CD4-positive, alpha-beta memory T cell (primary cell): ENCODE measurements at places on chromosomes 1 and 21.
A peak's percentile ranks its signal among the peaks of the same experiment; 100 is the strongest.

GRCh38 chr1:21721295-21721985 is 52.3 kb upstream of the RAP1GAP start:
- DNase-seq, result no peak

DNA sequence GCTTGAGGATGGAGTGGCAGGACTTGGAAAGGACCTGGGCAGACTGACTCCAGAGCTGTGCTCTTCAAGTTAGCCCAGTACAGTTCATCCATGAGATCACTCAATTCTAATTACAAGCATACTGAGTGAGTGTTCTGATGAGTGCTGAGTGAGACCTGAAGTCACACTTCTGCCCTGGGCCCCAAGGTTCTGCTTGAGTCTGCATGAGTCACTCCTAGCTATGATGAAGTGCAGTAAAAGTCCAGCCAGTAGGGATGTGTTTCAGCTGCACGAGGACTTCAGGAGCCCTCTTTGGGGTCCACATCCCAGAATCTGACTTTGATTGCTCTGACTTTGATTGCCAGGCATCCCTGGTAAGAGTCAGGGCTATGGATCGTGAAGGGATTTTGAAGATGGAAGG is 35.8 kb downstream of the PLEKHA6 start:
- DNase-seq, result no peak

- no peak for DNase-seq
Measured at GRCh38 chr1:44834328-44834727, 8.7 kb downstream of the PTCH2 start.

- no peak for DNase-seq
Measured at GRCh38 chr1:101073836-101074235, 48.3 kb upstream of the DPH5 start.

GRCh38 chr1:45008516-45008915 is 2.6 kb downstream of the HECTD3 start:
- no peak for DNase-seq

DNA sequence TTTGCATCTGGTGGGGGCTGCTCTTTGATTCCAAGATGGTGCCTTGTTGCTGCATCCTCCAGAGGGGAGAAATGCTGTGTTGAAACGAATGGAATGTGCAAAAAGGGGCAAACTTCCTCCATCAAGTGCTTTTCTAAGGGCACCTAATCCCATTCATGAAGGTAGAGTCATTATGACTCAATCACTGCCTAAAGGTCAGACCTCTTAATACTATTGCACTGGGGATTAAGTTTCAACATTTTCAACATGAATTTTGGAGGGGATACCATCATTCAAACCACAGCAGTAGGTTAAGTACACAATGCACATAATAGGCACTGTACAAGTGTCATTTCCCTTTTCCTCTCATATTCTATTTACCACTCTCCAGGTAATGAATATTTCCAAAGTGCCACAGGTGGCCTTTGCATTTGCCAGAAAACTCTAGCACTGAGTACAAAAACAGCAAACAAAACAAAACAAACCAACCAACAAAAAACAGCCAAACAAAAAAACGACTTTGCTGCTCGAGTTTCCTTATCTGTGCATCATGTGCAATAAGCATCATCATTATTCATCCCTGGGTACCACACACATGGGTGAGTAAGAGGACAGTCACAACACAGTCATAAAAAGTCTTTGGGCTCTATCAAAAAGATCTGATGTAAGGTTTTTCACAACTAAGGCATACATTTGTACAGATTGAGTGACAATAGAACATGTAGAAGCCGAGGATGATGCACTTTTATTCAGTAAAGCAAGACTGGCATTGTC is 42.5 kb downstream of the IFI44 start:
- DNase-seq, result no peak

DNA sequence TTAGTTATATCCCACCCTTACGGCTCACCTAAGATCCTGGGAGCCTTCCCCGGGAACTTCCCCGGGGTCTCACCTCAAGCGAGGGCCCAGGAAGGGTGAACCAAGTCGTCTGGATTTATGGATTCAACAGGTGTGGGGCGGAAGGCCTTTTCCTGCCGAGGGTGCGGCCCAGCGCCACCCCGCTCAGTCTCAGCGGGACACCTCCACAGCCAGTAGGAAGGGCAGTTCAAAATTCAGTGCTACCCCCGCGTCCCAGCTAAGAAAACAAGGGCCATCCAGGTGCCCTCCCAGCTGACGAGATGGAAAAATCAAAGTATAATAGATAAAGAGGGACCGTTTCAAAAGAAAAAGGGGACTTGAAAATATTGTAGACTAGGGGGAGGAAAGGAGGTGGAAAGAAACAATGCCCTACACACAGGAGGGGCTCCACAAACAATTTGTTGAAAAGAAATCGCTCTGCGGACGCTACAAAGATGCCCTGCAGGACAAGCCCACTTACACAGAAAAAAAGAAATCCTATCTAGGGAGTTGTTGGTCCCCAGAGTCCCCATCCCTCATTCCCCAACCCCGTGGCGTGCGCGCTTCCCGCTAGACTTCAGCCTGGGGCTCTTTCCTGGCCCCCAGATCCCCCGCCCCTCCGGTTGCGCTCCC is 1.3 kb downstream of the SLC2A1 start:
- peak; percentile 25 for DNase-seq

- no peak for DNase-seq
Measured at GRCh38 chr1:79982211-79982610, 975.7 kb upstream of the ADGRL4 start.

GRCh38 chr21:36211660-36212512 is 55.3 kb downstream of the DOP1B start:
- no peak for DNase-seq

DNA sequence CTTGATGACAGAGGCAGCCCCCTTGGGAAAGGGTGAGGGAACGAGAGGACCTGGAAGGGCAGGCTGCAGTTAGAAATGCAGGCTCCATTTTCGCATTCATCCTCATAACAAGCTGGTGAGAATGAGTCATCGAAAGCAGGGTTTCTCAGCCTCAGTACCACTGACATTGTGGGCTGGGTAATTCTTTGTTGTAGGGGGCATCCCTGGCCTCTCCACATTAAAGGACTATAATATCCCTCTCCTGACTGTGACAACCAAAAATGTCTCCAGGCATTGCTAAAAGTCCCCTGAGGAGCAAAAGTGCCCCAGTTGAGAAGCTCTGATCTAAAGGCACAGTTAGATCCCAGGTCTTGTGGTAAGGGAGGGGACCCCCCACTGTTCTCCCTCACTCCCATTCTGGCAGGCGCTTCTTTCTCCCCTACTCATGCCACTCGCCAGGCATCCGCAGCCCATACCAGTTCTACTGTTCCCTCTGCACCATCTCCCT is 20.4 kb downstream of the KCNN3 start:
- no peak for DNase-seq

DNA sequence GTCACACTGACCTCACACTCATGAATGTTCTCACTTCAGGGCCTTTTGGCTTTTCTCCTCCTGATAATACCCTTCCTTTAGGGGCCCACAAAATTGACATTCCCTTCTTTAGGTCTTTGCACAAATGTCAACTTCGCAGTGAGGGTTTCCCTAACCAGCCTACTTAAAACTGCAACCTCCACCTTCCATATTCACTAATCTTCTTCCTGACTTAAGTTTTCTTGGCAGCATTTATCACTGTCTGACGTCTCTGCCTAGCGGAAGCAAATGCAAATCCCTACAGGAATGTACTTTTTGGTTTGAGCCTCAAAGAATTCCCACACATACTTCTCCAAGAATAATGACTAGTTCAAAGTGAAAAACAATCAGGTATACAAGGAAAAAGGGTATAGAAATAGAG is 32.8 kb downstream of the INTS7 start:
- no peak for DNase-seq

GRCh38 chr1:214289574-214290272 is 8.8 kb downstream of the SMYD2 start:
- DNase-seq, result no peak

GRCh38 chr1:156492013-156492590 is 8.5 kb downstream of the MEF2D start:
- no peak for DNase-seq

DNA sequence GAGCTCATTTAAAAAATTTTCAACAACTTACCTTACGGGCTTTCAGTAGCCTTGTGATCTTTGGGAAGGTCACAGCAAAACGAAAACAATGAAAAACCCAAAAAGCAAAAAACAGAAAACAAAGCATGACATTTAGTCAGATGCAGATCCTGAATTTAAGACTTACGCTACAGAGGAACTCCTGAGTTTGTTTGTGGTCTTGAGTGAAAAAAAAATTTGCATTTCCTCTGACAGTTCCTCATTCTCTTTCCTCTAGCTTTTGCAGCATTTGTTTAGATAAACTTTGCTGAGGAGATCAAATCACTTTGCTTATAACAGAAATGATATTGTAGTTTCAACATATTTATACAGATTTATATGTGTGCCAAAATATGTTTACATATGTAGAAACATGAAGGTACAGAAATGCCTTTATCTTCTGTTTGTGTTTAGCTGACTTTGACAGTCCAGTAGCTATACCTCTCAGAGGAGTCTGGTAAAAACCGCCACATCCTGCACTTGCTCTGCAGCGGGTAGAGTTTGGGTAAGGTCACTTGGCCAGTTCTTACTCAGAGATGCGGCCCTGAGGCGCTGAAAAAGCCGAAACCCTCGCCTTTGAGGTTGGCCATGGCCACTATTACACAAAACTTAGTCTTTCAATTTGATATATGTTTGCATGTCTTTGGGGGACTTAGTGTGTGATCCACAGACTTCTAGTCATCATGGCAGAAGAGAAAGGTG is 142.5 kb downstream of the TNR start:
- DNase-seq, result no peak

DNA sequence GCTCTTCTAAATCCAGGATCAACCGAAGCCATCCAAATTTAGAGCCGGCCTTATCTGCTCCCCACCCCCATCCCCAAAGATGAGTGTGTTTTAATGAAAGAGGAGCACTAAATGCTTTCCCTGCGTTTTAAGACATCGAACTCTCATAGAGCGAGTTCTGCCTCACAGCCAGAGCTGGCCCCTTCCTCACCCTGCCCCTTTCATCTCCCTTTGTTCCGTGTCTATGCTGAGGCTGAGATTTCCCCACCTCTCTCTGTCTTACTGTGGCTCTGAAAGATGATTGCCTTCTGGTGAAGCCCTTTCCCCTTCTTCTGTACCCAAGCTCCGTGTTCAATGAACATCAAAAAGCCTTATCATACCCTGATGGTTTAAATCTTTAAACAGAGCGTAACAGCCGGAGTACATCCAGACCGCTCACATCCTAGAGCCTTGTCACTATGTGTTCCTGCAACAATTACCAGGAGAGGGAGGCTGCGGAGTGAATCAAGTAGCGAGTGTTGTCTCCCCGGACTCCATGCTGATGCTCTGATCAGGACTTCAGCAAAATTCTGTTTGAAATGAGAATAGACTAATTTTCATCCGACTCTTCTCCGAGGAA is 110.1 kb downstream of the ZNF326 start:
- DNase-seq, result no peak

- peak; percentile 54 for DNase-seq
Measured at GRCh38 chr1:44707959-44708831, 22.8 kb downstream of the RNU5D-1 start.

GRCh38 chr1:64062941-64063581 is 140.4 kb upstream of the UBE2U start:
- DNase-seq, result no peak

GRCh38 chr1:15736892-15737261 is 819 bp downstream of the SLC25A34 start:
- no peak for DNase-seq

DNA sequence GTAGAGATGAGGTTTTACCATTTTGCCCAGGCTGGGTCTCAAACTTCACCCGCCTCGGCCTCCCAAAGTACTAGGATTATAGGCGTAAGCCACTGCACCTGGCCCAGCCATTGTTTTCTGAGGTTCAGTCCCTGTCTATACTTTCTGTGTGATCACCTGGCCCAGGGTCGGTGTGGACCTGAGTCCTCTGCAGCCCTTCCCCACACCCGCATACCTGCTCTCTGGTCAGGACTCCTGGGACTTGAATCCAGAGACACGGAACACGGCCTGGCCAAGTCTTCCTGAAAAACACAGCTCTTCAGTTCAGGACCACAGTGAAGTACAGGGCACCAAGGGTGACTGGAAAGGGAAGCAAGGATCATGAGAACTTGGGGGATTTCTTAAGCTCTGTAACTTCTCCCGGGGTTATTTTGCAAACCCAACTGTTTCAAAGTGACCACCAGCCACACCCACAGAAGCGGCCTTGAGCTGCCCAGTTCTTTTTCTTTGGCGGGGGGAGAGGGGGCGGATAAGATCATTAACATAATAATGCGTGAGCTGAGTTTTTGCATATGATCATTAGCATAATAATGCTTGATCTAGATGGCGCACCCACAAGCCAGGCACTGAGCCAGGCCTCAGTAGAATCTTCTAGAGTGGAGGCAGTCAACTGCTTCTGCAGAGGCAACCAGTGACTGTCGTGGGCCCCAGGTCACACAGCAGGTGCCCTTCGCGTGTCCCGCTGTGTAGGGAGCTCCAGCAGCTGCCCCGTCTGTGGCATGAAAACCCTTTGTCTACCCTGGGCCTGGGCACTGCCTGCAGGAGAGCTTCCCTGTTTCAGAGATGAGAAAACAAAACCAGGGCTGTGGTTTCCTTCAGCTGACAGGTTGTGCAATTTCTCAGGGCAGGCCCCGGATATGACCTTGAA is 1.7 kb upstream of the NADK start:
- peak; percentile 68 for DNase-seq

DNA sequence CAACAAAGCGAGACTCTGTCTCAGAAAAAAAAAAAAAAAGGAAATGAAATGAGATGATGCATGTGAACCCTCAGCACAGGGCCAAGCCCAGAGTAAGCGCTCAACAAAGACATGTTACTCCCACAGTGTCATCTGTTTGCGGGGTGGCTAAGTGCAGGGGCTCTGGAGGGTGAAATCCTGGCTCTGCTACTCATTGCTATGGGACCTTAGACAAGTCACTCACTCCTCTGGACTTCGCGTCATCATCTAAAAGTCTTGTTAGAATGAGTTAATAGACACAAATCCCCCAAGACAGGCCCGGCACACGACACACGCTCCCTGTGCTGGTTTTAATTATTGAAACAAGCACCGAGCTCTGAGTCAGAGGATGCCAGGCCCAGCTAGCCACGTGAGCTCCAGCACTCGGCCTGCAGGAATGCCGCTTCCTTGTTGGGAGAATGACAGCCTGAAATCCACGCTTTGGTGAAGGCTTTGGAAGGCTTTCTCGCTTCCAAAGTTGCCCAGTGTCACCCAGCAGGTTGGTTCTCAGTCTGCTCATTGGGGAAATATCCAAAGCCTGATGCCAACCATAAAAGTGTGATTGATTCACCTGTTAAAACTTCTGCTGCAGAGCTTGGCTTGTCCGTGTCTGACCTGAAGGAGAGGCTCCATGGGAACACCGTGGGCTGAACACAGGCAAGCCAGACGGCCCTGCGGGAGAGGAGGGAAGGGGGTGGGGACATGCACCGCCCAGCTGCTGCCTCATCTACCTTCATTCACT is 36.7 kb upstream of the TARDBP start:
- no peak for DNase-seq

GRCh38 chr21:33112681-33113080 is 42.7 kb downstream of the OLIG1 start:
- no peak for DNase-seq

DNA sequence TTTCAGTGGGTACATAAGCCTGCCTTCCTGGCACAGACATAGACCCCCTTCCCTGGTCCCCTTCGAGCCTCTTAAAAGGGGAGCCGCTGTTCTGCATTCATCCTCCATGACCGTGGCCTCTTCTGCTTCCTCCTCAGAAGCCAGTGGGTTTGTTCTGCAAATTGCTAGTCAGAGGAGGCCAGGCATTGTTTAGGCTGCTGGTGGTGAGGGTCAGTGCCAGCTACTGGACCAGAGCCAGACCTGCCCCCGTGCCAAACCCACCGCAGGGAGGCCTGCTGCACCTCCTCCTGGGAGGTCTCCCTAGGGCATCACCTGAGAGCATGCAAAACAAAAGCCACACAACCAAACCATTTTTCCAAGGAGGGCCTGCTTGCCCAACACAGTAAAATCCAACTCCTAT is 178.4 kb downstream of the MIS18A start:
- no peak for DNase-seq
